ENCODE measurements at places on chromosomes 4 and X. TPM values are rescaled to one million over a fixed set of nuclear protein-coding genes. Genes with fewer than 3 reads are reported as not detected.

DNA sequence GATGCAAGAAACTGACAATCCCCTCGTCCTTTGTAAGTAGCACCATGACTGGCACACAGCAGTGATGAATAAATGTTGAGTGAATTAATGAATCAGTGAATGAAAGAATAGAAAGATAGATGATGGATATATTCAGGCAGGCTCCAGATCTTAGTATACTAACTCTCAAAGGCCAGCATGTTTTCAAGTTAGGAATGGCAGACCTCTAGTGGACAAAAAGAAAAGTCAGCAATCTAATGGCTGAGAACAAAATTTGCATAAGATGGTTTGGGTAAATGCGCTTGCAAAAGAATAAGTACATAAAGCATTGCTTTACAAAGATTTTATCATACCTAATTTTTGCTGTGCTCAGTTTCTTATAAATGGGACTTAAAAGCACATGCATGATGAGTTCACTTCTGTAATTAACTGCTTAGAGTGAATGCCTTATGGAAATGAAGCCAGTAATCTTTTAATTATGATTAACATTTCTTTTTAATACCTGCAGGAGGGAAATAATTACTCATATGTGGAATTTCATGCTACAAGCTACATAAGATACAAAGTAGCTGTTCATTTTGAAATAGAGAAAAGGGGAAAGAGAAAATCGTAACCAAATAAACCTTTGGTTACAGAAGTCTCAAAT is 126.9 kb upstream of the GPRIN3 start:
- DNase-seq = no peak

GRCh38 chr4:106981431-106981830 is 54.7 kb downstream of the DKK2 start:
- DNase-seq = no peak

Gene CCDC110
- total RNA-seq = 2.0 TPM

Gene USP27X
- total RNA-seq = 5.3 TPM

GRCh38 chr4:42638993-42639392 is 17.9 kb downstream of the ATP8A1 start:
- DNase-seq = no peak

DNA sequence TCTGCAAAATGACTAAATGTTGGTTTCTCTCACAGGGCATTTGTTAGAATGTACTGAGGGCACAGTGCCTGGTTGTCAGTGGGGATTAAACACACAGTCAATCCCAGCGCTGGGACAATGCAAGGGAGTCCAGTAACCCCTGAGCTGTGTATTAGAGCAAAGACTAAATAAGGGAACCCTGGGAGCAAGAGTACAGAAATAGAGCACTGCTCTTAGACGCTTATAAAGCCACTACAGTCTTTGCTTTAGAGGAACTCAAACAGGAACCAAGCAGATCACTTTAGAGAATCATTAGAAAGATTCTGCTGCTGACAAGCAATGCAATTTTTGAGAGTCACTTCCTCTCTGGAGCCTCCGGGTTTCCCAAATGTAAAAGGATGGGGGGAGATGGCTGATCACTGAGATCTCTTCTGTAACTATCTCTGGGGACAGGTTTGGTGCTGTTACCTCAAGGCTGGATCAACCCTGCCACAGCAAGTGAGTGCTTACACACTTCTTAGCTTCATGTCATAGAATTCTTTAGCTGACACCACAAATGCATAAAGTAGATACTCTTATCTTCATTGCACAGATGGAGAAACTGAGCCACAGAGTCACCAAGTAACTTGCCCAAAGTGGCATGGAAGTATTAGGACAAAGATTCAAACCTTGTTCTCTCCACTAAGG is 137.8 kb upstream of the CPEB2 start:
- no peak for DNase-seq

Gene BCORL1
- 4.8 TPM for total RNA-seq

- no peak for DNase-seq
Observed at GRCh38 chrX:40688929-40689328, 41.6 kb upstream of the CXorf38 start.

- DNase-seq = no peak
Observed at GRCh38 chrX:73647212-73647611, 84.2 kb downstream of the CHIC1 start.

Gene RAB41
- total RNA-seq = not detected

GRCh38 chr4:58602731-58603359 is 1492.7 kb upstream of the IGFBP7 start:
- no peak for DNase-seq

Gene MAGEA2B
- total RNA-seq = not detected

DNA sequence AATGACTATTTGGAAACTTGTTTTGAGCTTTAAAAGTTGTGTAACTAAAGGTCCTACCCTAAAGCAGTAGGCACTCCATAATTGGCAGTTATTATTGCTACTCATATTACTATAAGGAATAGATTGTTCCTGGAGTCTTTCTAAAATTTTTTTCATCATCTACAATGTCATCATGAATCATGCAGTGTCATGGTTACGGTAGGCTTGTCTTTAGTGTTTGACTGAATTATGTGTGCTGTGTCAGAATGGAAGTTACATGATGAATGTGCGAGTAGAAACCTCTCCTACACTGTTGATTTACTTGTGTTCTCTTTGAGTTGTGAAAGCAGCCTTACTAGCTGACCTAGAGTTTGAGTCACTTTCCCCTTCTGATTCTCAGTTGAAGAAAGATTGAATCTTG is 1099.9 kb downstream of the RAPGEF2 start:
- DNase-seq = no peak

- no peak for DNase-seq
Observed at GRCh38 chrX:132331532-132331931, 112.3 kb upstream of the RAP2C start.

DNA sequence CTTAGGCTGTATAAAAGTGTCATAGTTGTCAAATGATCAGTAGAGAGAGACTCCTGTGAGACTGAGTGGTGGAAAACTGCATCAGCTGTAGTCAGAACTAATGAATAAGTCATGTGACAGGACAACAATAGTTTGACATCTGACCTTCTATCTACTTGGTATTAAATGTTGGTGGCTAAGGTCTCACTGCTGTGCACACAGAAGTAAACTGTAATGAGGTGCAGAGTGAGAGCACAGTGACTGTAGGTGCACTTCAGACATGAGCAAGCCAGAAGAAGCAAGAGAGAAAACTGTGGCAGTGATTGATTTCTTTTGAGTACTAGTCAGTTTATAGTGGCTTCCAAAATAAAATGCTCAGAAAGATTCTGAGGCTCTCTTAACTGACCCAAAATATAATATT is 803.6 kb downstream of the RAPGEF2 start:
- no peak for DNase-seq

Gene CLIC2
- 10.1 TPM for total RNA-seq

DNA sequence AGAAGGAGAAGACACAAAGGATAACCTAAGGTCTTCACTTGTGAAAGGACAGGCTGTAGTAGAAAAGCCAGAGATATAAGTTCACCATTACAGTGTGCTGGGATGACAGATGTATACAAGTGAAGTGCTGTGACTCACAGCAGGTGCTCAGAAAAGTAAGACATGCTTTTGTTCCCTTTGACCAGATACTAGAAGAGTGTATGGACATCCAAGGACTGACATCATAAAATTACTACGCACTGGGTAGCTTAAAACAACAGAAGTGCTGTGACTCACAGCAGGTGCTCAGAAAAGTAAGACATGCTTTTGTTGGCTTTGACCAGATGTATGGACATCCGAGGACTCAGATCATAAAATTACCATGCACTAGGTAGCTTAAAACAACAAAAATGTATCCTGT is 61.6 kb upstream of the BTC start:
- DNase-seq = no peak

GRCh38 chrX:10314530-10315104 is 157.8 kb downstream of the CLCN4 start:
- no peak for DNase-seq

Gene MAGEA8
- not detected for total RNA-seq

GRCh38 chr4:42871261-42871660 is 21.3 kb upstream of the GRXCR1 start:
- DNase-seq = no peak

Data from spinal cord (tissue), 10 donors.